Stimulated activated CD4-positive, alpha-beta T cell treated with anti-CD3 and anti-CD28 coated beads, Interleukin-2, amount 100 ng/mL, for 48 hours (primary cell): ENCODE measurements at places on chromosomes 12 and 14.

DNA sequence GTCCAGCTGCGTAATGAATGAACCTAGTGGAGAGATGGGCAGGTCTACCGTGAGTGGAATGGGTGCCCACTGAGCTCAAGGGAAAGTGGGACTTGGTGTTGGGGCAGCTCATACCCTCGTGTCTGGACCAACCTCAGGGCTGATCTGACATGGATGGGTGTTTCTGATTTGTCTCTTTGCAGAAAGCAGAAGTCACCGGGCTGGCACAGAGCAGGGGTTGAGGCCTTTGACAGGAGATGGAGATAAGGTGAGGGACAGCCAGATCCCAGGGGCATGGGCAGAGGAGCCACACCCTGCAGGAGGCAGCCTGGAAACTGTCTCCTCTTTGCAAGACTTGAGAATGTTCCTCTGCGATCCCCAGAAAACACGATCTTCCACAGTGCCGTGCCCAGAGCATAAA is 20.9 kb upstream of the PPP1CC start:
- no peak for DNase-seq

GRCh38 chr14:63854330-63854729 is 1.5 kb downstream of the SYNE2 start:
- no peak for DNase-seq

GRCh38 chr14:26078561-26078960 is 519.3 kb downstream of the NOVA1 start:
- no peak for DNase-seq

DNA sequence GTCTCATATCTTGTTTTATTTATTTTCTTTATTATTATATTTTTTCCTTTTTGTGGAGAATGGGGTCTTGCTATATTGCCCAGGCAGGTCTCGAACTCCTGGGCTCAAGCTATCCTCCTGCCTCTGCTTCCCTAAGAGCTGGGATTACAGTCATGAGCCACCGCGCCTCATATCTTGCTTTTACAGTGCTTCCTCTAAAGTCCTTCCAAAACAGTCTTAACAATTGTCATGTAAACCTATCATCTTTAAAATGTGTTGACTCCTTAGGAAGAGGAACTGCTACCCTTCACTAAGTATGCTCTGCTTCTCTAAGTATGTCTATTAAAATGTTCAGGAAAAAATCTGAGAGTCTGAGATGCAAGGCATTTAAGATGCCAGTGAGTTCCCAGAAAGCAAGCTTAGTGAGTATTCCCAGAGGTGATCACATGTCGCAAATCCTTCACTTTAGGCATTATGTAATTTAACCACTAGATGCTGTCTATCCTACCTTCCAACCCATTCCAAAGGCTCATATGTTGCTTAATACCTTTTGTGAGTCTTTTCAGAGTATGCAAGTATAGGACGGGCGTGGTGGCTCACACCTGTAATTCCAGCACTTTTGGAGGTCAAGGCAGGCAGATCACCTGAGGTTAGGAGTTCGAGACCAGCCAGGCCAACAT is 19.7 kb upstream of the FOXJ2 start:
- DNase-seq: no peak

GRCh38 chr14:72377016-72377415 is 444.8 kb downstream of the RGS6 start:
- no peak for DNase-seq
